Islet precursor cell (in vitro differentiated cells): ENCODE measurements at places on chromosomes 6 and 20.

DNA sequence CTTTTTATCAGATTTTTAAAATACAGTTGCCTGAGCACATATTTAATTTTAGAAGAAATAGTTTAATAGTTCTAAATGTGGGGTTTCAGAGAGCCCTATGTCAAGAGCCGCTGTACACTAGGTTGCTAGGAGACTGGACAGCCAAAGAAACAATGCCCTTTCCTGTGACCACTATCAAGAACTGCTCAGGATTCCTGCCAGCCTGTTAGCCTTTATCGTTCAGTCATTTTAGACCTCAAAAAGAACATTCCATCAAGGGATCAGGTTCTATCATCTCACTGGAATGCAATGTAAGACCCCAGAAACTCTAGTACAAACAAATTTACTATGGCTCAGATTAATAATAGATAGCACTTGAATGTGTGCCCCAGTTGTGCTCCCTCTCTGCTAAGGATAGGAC lies 181.2 kb upstream of the CCN2 start:
- DNase-seq, result no peak

DNA sequence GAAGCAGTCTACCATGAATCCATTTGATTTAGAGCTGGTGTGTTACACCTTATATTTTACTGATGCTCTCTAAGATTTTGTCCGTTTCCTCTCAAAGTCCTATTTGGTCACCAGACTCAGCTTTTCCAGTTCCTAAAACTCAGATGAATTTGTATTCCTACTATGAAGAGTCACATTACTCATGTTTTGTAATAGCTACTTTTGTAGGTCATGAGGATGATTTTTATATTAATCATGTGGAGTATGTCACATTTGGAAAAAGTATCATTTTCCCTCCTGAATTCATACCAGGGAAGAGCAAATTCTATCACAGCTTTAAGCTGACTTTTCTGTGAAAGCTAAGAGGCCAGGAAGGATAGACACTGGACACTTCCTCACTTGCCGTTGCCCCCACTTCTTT lies 140.6 kb upstream of the SCGN start:
- DNase-seq, result no peak

DNA sequence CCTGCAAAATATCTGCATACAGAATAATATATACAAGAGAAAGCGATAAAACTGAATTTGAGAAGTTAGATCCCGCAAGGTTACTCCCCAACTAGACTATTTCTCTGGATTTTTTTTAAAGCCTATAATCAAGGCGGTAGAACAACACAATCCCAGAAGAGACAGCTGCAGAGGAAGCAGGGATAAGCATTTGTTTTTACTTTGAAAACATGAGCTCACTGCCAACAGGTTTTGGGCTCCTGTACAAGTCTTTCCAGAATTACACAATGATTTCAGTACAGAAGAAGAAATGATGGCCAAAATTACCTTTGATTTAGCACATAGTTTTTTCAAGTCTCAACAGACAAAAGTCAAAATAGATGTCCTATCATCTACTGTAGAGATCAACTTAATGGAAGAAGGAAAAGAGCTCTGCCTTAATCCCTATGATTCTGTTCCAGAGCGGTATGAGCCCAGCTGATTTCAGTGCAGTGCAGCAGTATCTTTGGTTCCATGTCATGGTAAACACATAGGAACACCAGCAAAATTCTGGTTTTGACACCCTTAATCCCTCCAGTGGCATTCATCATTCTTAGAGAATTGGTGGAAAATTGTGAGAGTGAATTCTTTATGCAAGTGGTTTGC lies 304.3 kb downstream of the HDGFL1 start:
- DNase-seq, result no peak

DNA sequence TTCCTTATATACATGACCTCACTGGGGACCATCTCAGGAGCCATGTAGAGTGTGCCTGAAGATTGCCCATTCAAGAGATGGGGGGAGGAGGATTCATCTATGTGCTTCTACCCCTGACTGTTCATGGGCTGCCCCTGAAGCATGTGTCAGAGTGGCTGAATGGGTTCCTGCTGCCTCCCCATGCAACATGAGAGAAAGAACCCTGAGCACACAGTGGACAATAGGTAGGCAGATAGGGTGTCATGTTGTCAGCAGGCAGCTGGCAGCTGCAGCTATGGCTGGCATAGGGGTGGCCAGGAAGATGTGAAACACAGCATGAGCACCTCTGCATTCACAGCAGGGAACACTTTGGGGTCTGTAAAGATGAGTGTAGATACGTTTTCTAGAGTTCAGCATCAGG lies 208.4 kb upstream of the CNR1 start:
- no peak for DNase-seq
